ENCODE measurements at places on chromosomes 12 and 14.

DNA sequence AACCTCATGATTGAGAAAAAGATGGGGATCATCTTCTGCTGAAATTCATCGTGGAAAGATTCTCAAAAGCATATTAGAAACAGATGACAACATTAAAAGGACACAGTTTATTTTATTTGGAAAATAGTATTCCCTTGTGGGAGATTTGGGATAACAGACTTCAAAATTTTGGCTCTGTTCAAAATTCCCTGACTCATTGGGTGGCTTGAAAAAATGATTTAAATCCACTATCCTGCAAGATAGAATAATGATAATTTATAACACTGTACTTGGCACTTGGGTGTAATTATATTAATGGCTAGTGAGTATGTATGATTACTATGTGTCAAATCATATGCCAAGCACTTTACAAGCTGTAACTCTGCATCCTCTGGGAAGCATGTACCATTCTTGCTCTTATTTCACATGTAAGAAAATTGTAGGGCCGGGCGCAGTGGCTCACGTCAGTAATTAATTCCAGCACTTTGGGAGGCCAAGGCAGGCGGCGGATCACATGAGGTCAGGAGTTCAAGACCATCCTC lies 128.8 kb downstream of the LMNTD1 start:
- no peak for DNase-seq

GRCh38 chr14:38135106-38135867 lies 72.4 kb upstream of the SSTR1 start:
- no peak for DNase-seq

GRCh38 chr14:52015411-52016030 lies 26.2 kb downstream of the RTRAF start:
- no peak for DNase-seq

- DNase-seq: no peak
Measured at GRCh38 chr12:16670456-16671050, 64.6 kb upstream of the LMO3 start.

GRCh38 chr14:59017285-59017965 lies 171.0 kb upstream of the DAAM1 start:
- DNase-seq: no peak

GRCh38 chr14:61426048-61426447 lies 104.7 kb downstream of the PRKCH start:
- DNase-seq: no peak

DNA sequence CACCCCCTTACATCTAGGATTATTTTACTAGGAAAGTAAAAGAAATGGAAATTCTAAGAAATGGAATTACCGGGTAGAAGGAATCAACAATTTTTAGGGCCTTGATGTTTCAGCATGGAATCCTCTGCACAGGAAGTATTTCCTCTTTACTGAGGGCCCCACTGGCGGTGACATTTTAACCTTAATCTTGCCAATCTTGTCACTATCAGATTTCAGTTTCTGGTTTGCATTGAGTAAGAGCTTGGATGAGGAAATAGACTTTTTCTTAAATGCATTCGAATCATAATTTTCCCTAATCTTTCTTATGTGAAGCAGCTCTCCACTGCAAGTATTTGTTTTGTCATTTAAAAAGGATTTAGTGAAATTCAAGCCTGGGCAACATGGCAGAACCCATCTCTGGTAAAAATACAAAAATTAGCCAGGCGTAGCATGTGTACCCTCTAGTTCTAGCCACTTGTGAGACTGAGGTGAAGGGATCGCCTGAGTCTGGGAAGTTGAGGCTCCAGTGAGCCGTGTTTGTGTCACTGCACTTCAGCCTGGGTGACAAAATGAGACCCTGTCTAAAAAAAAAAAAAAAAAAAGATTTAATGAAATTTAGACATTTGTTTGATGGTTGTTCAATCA lies 40.7 kb downstream of the TPCN1 start:
- no peak for DNase-seq

- DNase-seq: no peak
Measured at GRCh38 chr14:39592116-39592789, 160.0 kb upstream of the FBXO33 start.

DNA sequence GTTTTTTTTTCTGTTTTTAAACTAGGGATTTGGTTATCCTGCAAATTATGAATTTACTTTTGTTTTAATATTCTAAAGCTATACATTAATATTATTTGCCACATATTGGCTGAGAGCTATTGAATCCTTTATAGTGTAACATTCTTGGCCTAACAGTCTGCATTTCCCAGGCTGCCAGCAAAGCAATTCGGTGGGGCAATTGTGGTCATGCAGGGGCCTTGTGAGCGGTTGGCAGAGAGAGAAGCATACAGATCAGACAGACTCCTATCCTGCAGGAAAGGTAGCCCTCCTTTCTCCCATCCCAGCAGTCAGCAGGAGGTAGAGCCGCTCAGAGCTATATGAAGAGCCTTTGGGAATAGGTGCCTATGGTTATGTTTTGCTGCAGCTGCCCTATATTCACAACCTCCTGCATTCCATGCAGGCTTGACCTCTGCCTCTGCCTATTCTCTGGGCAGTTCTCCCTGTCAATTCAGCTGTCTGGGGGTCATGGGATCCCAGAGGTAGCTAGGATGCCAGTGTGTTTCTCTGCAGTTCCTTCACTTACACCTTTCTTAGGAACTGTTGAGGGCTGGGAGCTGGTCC lies 144.7 kb downstream of the GPHN start:
- no peak for DNase-seq

GRCh38 chr12:30823156-30823699 lies 68.5 kb upstream of the CAPRIN2 start:
- DNase-seq: no peak

GRCh38 chr12:76247026-76247646 lies 101.1 kb downstream of the BBS10 start:
- DNase-seq: no peak

- no peak for DNase-seq
Measured at GRCh38 chr14:67784244-67784823, 32.1 kb downstream of the ZFYVE26 start.

GRCh38 chr12:104280717-104281458 lies 22.7 kb upstream of the EID3 start:
- DNase-seq: peak; percentile 98

GRCh38 chr12:53492188-53492587 lies 7.1 kb downstream of the MAP3K12 start:
- DNase-seq: no peak

- peak; percentile 97 for DNase-seq
Measured at GRCh38 chr14:50955373-50956043, 11.2 kb upstream of the PYGL start.

DNA sequence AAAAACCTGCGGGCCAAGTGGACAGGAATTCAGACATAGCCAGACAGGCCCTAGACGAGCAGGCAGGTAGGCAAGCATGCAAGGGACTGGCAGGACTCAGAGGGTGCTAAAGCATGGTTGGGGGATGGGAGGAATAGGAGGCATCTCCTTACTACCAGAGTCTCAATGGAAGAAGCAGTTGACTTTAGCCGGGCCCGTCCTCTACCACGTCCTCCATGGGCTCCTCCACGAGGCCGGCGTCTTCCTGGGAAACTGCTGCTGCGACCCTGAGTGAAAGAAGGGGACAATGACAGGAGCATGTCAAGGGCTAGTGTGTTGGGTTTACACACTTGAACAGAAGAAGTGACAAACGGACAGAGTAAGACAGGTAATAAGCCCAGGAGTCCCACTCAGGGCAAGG lies 11.6 kb downstream of the KMT2D start:
- no peak for DNase-seq

- no peak for DNase-seq
Measured at GRCh38 chr14:68784226-68784910, 8.5 kb downstream of the ZFP36L1 start.

GRCh38 chr14:31965735-31966598 lies 111.1 kb upstream of the ARHGAP5 start:
- peak; percentile 45 for DNase-seq

DNA sequence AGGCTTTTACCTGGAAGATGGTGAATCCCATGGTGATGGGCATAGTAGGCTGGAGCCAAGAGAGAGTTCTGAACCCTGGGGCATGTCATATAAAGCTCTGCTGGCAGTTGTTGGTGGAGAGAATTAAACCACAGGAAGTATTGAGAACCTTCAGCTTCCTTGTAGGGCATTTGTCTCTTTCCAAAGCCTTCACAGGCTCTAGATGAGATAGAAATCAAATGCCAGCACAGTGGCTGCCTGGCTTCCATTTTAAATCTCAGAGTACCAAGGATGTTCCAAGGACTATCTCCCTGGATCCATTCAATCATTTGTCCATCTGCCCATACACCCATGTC lies 369.6 kb downstream of the DPF3 start:
- DNase-seq: no peak

- no peak for DNase-seq
Measured at GRCh38 chr12:131930510-131930909, 1.4 kb downstream of the PUS1 start.

Data from PC-9 (cell line).